ENCODE measurements at places on chromosomes 5 and 9.
A peak's percentile ranks its signal among the peaks of the same experiment; 100 is the strongest.

GRCh38 chr5:24497145-24497544, 147.6 kb downstream of the CDH10 start:
- DNase-seq, result no peak

DNA sequence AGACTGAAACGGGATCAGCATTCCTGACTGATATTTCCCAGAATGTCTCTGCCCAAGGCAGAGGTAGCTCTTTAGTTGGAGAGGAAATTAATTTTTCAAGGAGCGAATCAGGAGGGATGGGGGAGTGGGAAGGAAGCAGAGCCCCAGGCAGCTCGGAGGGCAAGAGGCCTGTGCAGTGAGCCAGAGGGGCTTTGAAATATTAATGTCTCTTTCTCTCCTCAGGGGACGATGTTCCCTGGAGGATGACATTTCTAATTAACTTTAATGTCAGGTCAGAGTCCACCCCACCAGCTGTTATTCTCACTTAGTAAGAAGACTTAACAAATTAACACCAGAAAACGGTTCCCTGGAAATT, 45.6 kb downstream of the SLC6A7 start:
- DNase-seq, result no peak

- DNase-seq, result no peak
Observed at GRCh38 chr9:114742947-114743346, 61.0 kb upstream of the TEX48 start.

DNA sequence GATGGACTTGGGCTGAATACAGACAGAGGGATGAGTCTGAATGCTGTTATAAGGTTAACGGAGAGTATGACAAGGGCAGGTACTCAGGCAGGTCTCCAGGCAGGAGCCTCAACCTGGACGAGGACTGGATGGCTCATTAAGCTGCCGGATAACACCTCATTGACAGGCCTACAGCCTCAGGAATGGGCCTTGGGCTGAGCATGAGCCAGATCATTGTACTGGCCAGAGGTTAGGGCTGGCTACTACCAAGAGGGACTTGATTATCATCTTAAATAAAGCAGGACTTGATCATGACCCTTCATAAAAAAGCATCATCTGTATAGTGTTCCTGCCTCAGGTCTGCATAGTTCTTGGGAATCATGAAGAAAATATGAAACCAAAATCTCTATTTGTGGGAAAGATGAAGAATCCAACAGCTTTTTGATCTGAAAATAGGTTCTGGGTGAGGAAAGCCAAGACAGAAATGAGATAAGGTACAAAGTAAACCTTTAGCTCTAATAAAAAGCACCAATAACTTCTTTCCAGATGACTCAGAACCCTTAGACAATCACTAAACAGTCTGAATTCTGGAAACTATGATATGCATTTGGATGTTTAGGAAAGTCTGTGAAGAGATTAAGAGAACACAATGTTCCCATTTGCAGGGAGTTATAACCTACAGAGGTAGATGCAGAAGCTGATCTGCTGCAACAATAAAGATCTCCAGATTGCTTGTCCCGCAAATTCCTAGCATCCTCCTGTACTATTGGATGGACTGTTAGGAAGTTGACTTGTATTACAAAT, 343.1 kb downstream of the CTNND2 start:
- DNase-seq, result no peak

GRCh38 chr9:124074746-124075145, 63.2 kb downstream of the LHX2 start:
- DNase-seq, result no peak

- DNase-seq, result peak; percentile 70
Observed at GRCh38 chr9:95127249-95128176, 190.0 kb downstream of the FANCC start.

GRCh38 chr5:137144656-137145055, 354.5 kb downstream of the SPOCK1 start:
- no peak for DNase-seq

DNA sequence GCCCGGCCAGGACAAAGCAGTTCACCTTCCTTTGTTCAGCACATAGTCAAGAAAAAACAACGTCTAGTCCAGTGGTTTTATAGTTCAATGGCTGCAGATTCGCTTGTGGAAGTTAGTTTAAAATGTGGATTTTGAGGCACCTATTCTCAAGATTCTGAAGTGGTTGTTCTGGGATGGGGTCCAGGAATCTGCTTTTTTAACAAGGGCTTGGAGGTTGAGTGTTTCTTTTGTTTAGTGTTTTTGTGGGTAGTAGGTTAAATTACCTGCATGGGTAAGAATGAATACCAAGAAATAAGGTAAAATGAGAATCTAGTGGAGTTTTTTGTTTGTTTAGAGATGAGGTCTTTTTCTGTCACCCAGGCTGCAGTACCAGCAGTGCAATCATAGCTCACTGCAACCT, 28.4 kb upstream of the NADK2 start:
- no peak for DNase-seq

DNA sequence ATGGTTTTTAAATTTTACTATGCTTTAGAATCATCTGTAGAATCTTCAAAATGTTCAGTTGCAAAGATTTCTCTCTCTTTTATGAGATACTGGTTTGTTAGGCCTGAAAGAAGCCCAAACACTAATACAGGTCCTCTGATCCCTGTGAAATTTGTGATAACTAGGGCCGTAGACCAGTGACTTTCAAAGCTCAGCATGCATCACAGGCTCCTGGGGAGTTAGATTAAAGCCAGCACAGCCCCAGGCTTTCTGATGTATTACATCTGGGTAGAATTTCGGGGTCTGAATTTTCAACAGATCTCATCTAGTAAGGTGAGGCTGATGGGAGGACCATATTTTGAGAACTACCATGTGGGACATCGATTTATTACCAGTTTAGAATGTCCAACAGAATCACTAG, 194.1 kb upstream of the PTPRD start:
- no peak for DNase-seq

- peak; percentile 29 for DNase-seq
Observed at GRCh38 chr9:23826120-23826629, at the start of gene ELAVL2. TSS of gene ELAVL2 (minus strand) at chr9:23826240. CDS start at chr9:23762234, 64,006 bp downstream.

GRCh38 chr5:94595281-94595840, 23.0 kb downstream of the KIAA0825 start:
- no peak for DNase-seq

GRCh38 chr5:110545716-110546115, 180.8 kb downstream of the TMEM232 start:
- DNase-seq, result no peak

DNA sequence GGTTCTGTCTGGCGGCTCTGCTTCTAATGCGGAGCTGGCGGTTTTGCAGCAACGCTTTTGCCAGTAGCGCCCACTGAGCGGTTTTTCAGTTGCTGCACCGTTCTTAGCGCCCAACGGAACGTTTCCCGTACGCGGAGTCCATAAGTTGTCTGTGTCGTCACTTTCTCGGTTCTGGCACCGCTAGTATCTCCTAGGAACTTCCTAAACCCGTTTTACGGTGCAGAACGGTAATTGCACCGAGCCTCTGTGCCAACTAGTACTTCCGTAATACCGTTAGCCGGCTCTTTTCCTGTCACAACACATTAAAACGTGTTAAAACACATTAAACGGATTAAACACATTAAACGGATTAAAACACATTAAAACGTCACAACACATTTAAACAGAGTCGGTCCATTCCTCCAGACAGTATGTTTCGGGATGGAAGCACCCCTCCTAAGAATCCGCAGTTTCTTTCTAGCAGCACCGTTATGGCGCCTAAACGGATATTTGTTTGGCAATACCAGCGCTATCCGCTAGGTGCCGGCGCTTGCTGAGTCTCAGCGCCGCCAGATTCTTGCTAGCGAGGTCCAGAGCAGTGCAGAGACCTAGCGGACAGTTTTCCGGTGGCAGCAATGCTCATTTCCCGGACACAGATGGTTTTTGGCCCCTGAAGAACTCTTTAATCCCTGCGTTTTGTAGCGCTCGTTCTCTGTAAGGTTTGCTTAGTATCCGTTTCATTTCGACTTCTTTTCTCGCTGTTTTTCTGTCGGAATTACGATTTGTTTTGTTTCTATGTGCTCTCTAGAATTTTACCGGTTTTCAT, 45.4 kb downstream of the ANXA2R start:
- peak; percentile 85 for DNase-seq

- DNase-seq, result no peak
Observed at GRCh38 chr9:95940265-95940664, 64.8 kb downstream of the ERCC6L2 start.

DNA sequence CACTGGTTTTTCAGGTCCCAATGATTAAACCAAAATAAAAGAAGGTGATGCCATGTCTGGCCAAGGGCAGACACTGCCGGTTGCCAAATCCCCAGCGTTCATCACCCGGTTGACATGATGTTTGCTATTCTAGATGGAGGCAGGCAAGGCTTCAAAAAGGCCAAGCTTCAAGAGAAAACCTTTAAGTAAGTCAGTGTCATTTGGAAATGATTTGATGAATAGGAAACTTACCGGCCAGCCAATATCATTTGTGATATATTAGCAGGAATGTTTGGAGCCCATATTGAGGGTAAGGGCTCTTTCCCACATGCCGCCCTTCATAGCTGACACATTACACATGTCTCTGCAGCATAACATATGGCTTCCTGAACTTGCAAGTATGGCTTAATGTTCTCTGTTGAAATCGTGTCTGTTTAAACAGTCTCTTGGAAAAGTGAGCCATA, 89.5 kb upstream of the TTC23L start:
- no peak for DNase-seq

GRCh38 chr9:111959468-111960359, 63.1 kb downstream of the UGCG start:
- DNase-seq, result no peak

DNA sequence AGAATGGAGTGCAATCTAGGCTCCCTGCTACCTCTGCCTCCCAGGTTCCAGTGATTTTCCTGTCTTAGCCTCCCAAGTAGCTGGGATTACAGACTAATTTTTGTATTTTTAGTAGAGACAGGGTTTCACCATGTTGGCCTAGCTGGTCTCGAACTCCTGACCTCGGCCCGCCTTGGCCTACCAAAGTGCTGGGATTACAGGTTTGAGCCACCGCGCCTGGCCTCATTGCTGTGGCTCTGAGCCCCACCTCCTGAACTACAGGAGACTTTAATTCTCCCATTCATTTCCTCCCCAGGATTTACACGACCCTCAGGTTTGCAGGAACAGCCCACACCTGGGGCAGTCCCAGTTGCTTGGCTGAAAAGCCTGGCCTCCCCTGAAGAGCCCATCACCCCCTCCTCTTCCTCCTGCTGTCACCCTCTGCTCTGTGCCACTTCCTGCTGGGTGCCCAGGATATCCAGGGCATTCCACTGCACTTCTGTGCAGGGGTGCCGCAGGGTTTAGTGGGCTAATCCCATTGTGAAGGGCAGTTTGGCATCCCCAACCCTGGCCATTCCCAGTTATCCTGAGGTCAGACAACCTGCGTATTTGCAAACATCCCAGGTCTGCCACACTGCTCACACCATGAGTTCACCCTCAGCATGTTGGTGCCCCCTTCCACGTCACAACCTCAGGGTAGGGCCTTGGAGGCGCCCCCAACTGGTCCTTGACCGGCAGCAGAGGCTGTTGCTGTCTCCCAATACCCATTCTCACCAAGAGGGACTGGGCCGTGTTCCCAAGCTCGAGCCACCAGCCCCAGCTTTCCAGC, 265.0 kb upstream of the IRX4 start:
- no peak for DNase-seq

DNA sequence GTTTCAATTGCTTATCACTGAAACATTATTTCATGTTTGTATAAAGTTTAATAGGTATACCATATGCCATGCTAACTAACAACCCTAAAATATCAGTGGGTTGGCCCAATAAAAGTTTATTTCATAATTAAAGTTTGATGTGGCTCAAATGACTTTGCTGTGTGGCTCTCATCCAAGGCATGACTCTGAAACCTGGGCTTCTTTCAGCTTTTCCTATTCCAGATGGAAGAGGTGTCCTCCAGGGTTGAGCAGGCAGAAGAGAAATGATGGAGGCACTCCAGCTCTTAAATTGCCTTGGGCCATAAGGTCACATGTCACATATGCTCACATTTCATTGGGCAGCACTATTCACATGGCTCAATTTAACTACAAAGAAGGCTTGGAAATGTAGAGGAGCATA, 101.9 kb downstream of the MACIR start:
- DNase-seq, result no peak

GRCh38 chr5:168401880-168402279, 84.4 kb upstream of the RARS1 start:
- DNase-seq, result no peak

- no peak for DNase-seq
Observed at GRCh38 chr5:141338538-141339306, at the start of gene PCDHGA2. TSS of gene PCDHGA2 (plus strand) at chr5:141338760.

GRCh38 chr9:104855807-104856206, 72.1 kb downstream of the ABCA1 start:
- DNase-seq, result no peak

DNA sequence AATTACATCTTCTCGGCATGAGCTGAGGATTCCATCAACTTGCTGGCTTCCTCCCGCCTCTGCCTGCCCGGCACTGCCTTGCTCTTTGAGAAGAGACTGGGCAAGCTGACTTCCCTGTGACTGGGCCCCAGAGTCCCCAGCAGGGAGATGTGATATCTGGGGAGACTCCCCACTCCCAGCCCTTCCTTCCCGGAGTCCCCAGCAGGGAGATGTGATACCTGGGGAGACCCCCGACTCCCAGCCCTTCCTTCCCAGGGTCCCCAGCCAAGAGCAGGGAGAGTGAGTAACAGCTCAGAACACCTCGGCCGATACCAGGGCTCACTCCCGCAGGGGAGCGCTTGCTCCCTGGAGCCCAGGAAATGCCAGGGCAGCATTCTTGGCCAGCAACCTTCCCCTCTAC, 90.1 kb upstream of the NEURL1B start:
- DNase-seq, result no peak

- peak; percentile 26 for DNase-seq
Observed at GRCh38 chr5:176817841-176818377, 7.5 kb downstream of the UNC5A start.

DNA sequence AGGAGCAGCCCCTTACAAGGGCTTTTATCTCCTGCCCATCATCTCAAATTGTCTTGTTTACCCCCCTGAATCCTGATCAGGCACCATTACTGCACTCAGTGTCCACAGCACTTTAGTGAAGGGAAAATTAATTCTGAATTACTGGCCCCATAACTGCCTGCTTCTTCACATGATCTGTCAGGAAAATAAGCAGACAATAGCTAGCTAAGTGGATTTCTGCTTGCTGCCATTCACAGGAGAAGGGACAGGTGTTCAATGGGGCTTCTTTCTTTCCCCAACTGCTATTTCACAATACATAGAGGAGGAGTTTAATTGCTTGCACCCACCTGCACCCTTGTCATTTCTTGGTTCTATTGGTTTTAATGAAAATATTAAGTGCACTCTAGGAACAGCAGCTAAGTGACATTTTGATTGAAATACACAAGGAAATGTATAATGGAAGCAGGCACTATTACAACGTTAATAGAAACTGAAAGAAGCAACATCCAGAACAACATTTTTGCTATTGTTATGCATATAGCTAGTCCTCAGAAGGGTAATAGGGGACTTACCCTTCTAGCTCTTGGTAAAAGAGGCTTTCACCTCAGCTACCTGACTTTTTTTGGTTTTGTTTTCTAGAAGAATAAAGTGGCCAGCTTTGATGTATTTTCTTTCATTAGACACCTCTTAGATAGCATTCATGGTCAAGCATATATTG, 599.3 kb upstream of the TLE4 start:
- DNase-seq, result no peak

GRCh38 chr9:109319017-109319625, 1.7 kb downstream of the EPB41L4B start:
- no peak for DNase-seq

GRCh38 chr5:143664623-143665022, 147.3 kb upstream of the HMHB1 start:
- DNase-seq, result no peak

Data from stimulated activated CD4-positive, alpha-beta T cell treated with anti-CD3 and anti-CD28 coated beads, TNF-alpha, amount 100 ng/mL, for 24 hours (primary cell).